T47D (cell line): ENCODE measurements at places on chromosomes 12 and 14.
A peak's percentile ranks its signal among the peaks of the same experiment; 100 is the strongest.

DNA sequence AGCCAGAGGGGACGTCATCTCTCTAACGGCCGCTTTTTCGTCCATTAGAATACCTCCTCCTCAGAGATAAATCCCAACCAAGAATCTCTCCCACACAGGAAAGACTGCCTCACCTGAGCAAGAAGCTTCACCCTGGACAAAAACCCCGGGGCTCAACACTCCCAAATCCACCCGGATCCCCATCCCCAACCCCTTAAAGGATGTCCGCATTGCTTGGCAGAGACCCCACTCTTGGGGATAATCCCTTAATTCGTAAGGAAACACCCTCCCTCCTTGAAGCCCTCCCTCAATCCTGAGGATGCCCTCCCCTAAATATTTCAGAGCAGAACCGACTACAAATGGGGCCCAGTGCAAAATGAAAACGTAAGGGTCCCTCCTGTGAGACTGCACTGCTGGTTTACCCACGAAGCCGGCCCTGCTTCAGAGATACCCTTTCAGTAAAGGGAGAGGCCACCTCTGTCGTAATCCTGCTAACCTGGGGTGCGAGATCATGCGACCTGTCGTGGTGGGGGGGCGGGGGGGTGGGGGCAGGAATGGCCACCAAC is 655 bp upstream of the DYNLL1 start:
- no peak for DNase-seq

- no peak for DNase-seq
These were observed 8.9 kb downstream of the GTF2A1 start for GRCh38 chr14:81211844-81212243.

- DNase-seq = no peak
These were observed 21.9 kb upstream of the SLC15A5 start for GRCh38 chr12:16299403-16299802.

- no peak for DNase-seq
These were observed 24.9 kb downstream of the RIN3 start for GRCh38 chr14:92538412-92538985.

GRCh38 chr14:29311983-29312382 is 545.4 kb downstream of the FOXG1 start:
- no peak for DNase-seq

GRCh38 chr14:90697577-90698206 is 118.5 kb downstream of the TTC7B start:
- DNase-seq = peak; percentile 89

GRCh38 chr12:123141615-123142517 is 9.0 kb downstream of the PITPNM2 start:
- DNase-seq = no peak

GRCh38 chr14:87017335-87017734 is 975.6 kb downstream of the GALC start:
- DNase-seq = no peak

DNA sequence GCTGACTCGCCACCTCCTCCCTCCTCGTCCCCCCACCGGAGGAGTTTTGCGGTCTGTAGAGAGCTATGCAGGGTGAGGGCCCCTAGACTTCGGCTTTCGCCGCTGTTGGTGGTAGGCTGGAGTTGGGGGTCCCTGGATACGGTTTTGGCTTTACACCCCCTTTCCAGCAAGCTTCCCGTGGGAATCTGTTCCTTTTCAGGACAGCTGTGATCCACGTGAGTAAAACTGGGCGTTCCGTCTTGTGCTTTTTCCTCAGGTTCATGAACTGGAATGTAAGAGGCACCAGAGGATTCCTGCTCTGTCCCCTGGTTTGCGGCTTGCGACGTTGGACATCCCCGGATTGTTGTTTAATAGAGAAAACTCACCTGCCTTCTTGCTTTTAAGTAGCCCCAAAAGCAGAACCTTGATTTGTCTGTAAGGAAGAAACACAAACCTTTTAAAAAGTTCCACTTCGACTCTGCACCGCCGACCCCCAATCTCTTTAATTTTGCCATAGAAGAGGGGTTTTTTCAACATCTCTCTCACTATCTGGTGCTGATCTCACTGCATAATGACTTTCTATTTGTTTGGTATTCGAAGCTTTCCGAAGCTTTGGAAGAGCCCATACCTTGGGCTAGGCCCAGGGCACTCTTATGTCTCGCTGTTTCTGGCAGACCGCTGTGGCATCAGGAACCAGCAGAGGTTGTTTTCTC is 490 bp downstream of the PRORP start:
- peak; percentile 29 for DNase-seq

- no peak for DNase-seq
These were observed 15.3 kb downstream of the TNFAIP2 start for GRCh38 chr14:103138301-103139131.

DNA sequence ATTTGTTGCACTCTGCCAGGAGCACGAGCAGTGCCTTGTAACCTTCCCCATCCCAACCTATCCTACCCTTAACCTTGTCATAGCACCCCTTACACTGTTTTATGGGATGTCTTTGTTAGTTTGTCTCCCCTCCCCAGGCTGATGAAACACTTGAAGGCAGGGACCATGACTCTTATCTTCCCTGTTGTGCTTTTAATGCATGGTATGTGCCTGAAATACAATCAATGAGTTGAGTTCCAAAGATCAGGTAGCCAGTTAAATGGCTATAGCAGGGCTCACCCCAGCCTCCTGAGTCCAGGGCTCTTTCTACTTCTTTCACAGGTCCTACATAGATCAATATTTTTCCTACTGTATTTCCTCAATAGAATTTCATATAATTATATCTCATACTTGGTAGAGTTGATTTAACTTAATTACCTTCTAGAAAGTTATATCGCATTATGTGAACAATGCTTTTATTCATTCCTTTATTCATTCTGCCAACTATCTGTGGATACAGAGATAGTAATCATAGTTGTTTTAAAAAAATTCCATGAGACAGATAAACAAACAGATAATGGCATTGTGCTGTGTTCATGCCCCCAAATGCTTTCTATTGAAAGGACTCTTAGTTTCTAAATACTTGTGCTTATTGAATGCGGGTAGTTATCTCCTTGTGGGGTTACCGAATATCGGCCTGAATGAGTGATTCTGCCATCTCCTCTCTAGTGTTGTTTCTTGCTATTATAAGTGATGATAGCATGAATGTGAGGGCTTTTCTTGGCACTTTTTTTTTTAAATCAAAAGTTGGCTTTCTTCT is 347.4 kb downstream of the NPAS3 start:
- no peak for DNase-seq

DNA sequence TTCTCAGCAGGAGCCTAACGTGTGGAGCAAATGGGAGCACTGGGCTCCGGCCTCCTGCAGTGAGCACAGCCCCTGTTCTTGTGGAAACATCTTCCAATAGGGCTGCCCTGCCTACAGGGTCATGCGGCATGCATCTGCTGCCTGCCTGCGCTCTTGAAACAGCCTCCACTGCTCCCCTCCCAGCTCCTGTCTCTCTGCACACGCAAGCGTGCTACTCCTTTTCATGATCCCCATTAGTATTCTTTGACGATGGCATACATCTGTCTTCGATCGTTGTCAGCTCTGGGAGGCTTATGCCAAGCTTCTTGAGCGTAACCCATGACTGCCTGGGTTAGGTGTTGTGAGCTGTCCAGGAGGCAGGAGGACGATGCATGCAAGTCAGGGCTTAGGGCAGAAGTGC is 23.1 kb downstream of the NTF3 start:
- DNase-seq = no peak

DNA sequence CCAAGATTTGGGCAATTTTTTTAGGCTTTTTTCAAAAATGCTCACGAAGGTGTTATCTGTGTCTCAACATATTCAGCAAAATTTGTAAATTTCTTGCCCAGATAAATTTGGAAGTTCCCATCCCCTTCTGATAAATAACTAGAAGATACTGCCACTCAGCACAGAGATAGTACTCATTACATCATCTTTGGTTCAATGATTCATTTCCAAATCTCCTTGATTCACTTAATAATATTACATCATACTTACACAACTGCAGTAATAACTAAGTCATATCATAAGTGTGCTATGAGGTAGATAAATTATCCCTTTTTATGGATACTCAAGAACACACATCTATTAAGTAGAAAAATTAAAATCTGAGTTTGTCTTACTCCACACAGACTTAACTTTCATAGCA is 89.4 kb downstream of the RPAP3 start:
- no peak for DNase-seq

DNA sequence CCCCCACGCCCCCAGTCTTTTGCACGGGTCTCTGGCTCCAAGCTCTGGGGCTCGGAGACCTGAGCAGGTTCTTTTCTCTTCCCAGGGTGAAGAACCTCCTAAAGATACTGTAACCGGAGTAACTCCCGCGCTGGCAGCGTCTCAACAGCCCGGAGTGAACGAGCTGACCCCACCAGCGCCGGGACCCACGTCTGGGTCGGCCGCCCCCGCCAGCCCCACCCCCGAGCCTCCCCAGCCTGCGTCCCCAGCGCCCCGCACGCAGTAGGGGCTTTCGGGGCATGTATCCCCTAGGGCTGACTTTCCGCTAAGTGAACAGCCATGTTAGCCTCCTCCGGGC is 858 bp downstream of the SLC35F4 start:
- no peak for DNase-seq

DNA sequence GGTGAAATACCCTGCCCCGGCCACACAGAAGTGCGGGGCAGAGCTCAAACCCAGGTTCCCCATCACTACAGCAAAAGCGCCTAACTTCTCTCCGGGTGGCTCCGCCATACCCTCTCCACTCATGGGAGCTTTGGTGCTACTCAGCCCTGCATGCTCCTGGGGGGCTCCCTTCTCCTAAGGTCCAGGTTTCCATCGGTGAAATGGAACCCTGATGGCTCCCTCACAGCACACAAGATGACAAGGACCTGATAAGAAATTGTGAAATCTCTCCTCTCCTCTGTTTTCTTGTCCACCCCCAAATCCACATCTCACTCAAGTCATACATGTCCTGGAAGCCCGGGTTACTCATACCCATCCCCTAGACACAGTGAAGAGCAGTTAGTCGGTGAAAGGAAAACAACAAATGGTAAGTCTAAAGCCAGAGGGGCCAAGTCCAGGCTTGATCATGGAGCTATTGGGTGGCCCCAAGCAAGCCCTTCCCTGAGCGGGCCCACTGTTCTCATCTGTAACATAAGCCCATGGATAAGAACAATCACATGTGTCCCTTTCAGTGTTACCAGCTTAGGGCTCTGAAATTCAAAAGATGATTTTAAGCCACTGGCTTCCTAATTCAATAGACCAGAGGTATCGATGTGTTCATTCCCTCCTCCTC is 317.5 kb downstream of the BCL11B start:
- no peak for DNase-seq

DNA sequence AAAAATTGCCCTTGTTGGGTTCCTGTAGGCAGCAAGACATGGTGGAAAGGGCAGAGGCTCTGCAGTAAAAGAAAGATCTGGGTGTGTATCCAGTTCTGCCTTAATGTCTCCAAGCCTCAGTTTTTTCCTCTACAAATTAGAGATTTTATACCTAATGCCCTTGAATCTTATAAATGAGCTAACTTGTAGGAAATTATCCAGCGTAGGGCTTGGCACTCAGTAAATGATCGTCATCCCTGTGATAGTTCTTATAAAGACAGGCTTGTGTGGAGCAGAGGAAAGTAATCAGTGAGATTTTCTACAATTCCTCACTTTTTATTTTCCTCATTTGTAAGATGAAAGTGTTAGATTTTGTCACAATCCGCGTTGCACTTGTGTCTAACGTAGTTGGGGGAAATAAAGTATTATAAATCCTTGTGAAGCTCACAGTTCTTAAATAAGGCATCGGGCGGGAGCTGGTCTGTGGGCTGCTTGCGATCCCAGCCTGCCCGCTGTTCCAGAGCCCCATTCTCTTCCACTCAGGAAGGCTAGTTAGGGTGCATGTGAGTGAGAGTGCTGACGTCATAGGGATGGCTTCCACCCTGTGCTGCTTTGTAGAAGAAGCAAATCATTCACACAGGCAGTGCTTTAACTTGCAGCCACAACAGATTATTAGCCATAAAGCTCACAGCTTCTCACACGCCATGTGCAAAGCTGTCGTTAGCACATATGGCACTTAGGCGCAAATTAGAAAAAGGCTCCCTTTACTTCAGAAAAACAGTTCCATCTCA is 87.6 kb downstream of the EML1 start:
- DNase-seq = no peak
